ENCODE measurements at places on chromosomes 16 and 17. TPM values are rescaled to one million over a fixed set of nuclear protein-coding genes. Genes with fewer than 3 reads are reported as not detected.

DNA sequence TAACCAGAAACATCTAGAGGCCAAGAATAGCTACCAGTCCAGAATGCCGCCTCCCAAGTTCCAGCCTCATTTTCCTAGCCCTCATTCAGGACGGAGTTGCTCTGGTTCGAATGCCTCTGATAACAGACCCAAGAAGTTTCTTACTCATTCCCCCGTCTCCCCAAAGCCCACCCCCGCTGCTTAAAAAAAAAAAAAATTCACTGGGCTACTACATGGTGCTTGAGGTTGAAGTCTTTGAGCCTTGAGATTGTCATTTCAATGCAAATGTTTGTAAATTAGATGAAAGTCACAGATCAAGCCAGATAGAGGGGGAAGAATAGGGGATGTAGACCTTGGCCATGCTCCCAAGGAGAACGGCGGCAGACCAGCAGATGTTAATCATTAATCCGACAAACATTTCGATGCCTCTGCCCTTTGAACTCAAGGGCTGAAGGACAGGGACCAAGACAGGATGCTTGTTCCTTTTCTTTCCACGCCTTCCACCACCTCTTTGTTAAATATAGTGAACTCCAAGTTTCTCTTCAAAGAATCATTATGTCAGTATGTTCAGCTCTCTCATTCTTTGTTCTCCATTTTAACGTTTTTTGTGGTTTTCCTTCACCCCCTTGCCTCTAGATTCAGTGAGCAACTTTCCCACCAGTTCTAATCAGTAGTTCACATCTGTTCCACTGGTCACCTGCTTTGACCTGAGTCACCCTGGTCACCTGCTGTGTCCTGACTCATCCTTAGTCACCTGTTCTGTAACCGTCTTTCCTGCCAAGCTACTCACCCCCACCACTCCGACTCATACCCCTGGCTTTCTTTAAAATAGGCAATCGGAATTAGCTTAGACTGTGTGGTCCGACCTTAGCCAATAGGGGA lies 190.3 kb downstream of the CPPED1 start:
- no peaks in the 10 kb centered on the region for H3K4me1 ChIP-seq
- no peaks in the 10 kb centered on the region for H3K36me3 ChIP-seq
- no peak overlapping the region for H3K27ac ChIP-seq
- H3K4me3 ChIP-seq, result no peak overlapping the region

- H3K27me3 ChIP-seq, result no peaks in the 10 kb centered on the region
- H3K4me1 ChIP-seq, result no peaks in the 10 kb centered on the region
- peaks cover 10% of the 10 kb centered on the region for H3K36me3 ChIP-seq
- H3K27ac ChIP-seq, result no peak overlapping the region
- DNase-seq, result no peak
Measured at GRCh38 chr16:12215277-12216105, 239.0 kb downstream of the SNX29 start.

DNA sequence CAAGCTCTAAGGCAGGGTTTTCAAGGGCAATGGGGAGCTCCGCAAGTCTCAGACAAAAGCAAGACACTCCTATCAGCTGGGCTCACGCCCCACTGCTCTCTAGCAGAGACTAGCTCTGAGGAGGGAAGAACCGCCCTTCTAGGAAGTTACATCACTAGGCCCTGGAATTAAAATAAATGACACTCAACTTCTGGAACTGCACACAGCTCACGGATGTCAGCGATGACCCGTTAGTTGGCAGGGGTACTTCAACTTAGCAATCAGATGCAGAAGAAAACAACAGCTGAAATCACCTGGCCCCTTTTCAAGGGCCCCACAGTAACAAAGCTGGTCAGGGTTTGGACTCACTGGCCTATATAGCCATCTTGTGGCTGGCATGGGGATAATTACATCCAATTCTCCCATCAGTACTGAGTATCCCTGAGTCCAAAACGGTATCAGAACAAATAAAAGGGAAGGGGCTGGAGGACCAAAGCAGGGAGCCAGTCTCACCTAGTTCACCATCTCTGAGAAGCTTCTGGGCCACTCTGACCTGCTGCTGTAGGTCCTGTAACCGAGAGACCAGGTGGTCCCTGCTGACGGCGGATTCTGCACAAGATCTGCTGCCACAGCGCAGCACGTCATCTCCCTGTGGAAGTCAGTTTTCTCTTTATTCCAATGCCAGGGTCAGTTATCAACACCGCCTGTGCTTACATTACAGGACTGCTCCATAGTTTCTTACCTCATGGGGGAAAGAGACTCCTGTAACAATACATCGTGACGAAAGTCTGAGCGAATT lies 22.2 kb downstream of the SERPINF1 start:
- H3K4me3 ChIP-seq, result no peak overlapping the region
- peaks cover 10% of the 10 kb centered on the region for H3K4me1 ChIP-seq
- no peak overlapping the region for H3K27ac ChIP-seq

- H3K36me3 ChIP-seq, result no peaks in the 10 kb centered on the region
- no peak for DNase-seq
- no peak overlapping the region for H3K27ac ChIP-seq
- no peaks in the 10 kb centered on the region for H3K4me1 ChIP-seq
- no peak overlapping the region for H3K4me3 ChIP-seq
- H3K27me3 ChIP-seq, result peaks cover 20% of the 10 kb centered on the region
Measured at GRCh38 chr16:54430491-54431030, 144.0 kb upstream of the IRX3 start.

DNA sequence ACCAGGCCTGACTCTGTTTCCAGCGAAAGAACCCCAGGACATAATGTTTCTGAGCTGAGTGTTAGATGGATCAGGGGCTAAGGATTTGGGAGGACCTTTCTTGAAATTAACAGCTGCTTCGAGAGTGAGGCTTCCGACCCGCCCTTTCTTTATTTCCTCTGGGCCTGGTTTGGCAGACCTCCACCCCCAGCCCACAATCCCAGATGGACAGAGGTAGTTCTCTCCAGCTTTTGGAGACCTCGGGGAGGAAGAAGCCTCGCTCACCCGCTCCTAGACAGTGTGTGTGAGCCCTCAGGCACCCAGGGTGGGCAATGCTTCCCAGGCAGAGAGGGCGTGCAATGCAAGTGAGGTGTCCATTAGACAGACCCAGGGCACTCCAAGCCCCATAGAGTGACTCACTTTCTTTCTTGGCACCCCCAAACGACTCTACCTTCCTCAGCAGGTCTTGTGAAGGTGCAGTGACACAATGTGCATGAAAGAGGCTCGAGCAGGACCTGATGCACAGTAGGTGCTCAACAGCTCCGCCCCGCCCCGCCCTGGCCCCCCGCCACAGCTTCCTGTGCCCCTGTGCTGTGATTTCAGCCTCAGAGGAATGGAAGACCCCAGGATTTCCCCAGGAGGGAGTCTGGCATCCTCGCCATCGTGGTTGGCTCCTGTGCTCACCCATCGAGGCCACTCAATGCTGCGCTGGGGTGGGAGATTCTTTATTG lies 50.7 kb upstream of the TOB1 start:
- no peaks in the 10 kb centered on the region for H3K36me3 ChIP-seq
- no peak overlapping the region for H3K27ac ChIP-seq
- H3K4me1 ChIP-seq, result peaks cover 75% of the 10 kb centered on the region
- H3K4me3 ChIP-seq, result no peak overlapping the region
- H3K27me3 ChIP-seq, result no peaks in the 10 kb centered on the region

GRCh38 chr16:85828166-85828565 lies 28.7 kb downstream of the COX4I1 start:
- DNase-seq, result no peak
- H3K4me3 ChIP-seq, result no peak overlapping the region
- H3K4me1 ChIP-seq, result peaks cover 12% of the 10 kb centered on the region
- H3K27me3 ChIP-seq, result peaks cover 3% of the 10 kb centered on the region

DNA sequence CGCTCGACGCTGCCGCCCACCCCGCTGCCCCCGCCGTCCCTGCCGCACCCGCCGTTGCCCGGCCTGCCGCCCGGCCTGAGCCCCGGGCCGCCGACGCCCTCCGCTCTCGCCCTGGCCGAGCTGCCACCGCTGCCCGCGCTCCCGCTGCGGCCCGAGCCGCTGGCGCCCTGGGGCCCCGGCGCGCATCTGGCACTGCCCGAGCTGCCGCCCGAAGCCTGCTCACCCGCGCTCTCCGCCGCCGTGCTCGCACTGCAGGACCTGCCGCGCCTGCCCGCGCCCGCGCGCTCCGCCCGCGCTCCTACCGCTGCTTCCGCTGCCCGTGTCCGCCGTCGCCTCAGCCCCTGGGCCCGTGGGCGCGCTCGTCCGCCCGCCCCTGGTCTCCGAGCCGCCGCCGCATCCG lies 8.4 kb upstream of the CLDN9 start:
- no peak overlapping the region for H3K4me3 ChIP-seq
- peaks cover 38% of the 10 kb centered on the region for H3K4me1 ChIP-seq

The MYO15B gene
- 209 TPM for total RNA-seq

The CLEC18B gene
- 1.1 TPM for total RNA-seq

The TNFRSF17 gene
- total RNA-seq, result not detected

The KRT24 gene
- total RNA-seq, result not detected

All from CD4-positive, alpha-beta T cell (primary cell).